ENCODE measurements at places on chromosomes 7 and 10. TPM values are rescaled to one million over a fixed set of nuclear protein-coding genes. Genes with fewer than 3 reads are reported as not detected.

DNA sequence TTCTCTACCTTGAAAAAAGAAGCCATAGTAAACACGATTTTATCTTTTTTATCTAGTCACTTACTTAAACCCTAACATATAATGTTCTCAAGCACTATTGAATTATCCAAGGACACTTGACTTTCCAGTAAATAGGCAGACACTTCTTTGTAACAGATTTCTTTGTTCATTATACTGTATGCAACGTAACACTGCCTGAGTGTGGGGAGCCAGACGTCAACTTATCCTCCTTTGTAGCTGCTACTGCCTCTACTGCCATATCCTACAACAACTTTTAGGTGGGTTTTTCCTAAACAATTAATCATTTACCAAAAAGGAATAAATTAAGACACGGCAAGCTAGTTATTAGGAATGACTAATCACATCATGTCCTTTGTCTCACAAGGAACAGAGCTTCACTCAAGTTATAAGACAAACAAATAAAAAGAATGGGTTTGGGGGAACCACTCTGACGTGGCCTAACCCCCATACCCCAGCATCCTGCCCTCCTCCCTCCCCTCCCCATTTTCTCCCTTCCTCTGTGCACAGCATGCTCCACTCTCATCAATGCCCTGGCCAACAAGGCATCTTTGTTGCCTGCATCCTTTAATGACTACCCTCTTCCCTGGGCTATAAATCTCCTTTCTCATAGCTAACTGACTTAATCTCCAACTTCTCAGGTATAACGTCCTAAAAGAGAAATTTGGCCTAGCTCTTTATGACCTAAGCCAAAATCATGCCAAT, 43.3 kb downstream of the DOCK4 start:
- no peak for DNase-seq

- DNase-seq, result no peak
Measured at GRCh38 chr10:49185213-49185612, 3.0 kb downstream of the TMEM273 start.

- DNase-seq, result no peak
Measured at GRCh38 chr10:133527771-133528271, 658 bp downstream of the CYP2E1 start.

DNA sequence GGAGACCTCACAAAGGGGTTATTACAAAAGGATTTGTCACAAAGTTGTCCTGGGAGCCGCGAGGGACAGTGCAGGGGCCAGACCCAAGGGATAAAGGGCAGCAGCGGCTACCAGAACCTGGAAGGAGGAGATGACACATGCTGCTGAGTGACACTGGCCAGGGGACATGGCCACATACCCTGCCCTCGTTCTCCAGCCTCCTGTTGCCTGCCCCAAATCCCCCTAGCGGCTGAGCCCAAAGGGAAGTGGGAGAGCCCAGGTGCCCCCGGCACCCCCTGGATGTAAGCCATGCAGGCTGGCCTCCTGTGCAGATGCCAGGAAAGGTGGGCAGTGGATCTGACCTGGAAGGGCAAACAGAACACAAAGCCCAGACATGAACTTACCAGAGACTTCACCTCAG, 42.7 kb downstream of the C10orf143 start:
- no peak for DNase-seq

- DNase-seq, result no peak
Measured at GRCh38 chr7:85462671-85463070, 275.8 kb upstream of the SEMA3D start.

- no peak for DNase-seq
Measured at GRCh38 chr7:1811850-1812508, 141.9 kb downstream of the ELFN1 start.

- DNase-seq, result no peak
Measured at GRCh38 chr10:63247771-63248170, 114.6 kb downstream of the NRBF2 start.

DNA sequence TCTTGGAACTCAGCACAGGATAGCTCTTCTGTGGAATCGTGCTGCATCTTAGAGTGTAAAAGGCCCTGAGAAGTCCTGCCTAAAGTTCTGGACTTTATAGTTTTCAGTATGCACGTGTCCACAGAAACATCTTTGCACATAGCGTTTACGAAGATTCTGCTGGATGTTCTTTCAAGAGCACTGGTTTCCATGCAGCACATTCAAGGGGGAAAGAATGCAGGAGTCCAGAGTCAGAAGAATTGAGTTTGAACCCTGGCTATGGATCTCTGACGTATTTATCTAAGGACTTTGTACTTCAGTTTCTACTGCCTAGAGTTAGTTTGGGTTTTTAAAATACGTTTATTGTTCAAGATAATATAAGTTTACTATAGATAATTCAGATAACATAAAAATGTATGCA, 282.8 kb upstream of the ZMIZ1 start:
- no peak for DNase-seq

- no peak for DNase-seq
Measured at GRCh38 chr10:58950618-58951017, 225.8 kb upstream of the PHYHIPL start.

GRCh38 chr7:112959276-112959675, 127.4 kb downstream of the GPR85 start:
- DNase-seq, result no peak

DNA sequence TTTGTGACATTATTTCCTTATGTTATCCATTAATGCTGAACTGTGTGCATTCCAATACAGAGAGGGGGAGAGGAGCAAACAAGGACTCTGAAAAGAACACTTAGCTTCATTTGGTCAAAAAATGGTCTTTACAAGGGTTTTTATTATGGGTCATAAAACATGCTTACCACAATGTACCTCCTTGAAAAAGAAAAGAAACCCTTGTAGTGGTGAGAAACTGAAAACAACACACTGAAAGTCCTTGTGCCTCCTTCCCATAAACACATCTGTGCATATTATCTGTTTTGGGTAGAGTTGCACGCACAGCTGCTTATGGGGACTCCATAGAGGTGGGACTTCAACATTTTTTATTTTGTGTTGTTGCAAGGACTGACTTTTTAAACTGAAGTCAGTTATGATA, 98.7 kb downstream of the CDK6 start:
- no peak for DNase-seq

DNA sequence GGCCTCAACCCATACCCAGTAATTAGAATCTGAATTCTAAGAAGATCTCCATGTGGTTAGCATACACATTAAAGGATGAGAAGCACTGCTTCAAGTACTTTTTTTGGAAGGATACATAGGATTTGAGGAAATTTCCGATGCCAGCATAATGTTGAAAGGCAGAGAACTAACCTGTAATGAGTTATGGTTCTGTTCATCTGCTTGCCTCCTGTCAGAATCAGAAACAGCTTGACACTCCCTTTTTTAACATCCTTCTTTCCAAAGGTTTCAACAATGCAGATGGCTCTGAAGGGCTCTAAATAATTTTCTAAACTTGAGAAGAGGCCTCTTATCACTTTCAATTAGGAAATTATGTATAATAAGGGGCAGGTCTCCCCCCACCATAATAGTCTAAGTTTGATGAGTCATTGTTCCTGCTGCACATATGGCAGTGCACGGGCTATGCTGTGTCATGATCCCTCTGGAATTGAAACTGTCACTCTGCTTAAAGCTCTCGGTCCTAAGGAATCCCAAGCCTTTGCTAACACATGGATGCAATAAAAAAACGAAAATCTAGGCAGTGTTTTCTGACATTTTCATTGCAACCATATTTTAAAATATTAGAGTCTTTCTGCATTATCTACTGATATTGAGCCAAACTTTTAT, 291.2 kb upstream of the FZD1 start:
- DNase-seq, result no peak

DNA sequence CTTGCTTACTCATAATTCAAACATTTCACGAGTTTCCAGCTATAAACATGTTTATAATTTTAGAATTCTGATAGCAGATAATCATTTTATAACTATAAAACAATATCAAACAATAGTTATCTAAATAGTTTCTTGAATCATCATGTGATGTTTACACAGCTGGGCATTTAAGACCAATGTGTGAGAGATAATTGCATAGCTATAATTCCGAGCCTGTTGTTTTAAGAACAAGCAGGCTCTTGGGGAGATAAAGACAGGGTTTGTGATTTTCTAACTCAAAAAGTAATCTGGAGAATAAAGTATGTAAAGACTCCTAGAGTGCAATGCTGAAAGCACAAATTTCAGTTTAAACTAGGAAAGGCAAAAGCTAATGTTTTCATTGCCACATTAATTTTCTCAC, 331.2 kb downstream of the LRRTM3 start:
- DNase-seq, result no peak

GRCh38 chr7:147509035-147509501, 1081.5 kb upstream of the C7orf33 start:
- DNase-seq, result no peak

GRCh38 chr7:158301207-158301606, 286.4 kb downstream of the PTPRN2 start:
- DNase-seq, result no peak

GRCh38 chr10:4939224-4940072, 23.8 kb upstream of the AKR1C1 start:
- DNase-seq, result no peak

GRCh38 chr10:115941361-115941771, 331.6 kb downstream of the GFRA1 start:
- DNase-seq, result no peak

DNA sequence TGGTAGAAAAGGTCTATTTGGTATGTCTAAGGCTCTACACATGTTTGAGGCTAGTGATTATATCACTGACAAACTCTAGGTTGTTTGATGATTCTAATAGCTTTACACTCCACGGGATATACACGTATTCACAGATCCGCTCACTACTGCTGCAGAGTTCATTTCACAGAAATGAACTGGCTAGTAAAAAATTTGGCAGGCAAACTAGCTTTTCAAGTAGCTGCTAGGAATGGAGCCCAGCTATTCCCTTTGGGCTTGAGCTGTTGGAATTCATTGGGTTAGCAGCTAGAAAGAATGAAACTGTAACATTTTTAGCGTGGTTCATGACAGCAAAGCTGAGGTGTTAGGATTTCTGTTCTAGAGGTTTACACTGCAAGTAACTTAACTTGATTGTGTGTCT, 37.6 kb downstream of the R3HCC1L start:
- no peak for DNase-seq

DNA sequence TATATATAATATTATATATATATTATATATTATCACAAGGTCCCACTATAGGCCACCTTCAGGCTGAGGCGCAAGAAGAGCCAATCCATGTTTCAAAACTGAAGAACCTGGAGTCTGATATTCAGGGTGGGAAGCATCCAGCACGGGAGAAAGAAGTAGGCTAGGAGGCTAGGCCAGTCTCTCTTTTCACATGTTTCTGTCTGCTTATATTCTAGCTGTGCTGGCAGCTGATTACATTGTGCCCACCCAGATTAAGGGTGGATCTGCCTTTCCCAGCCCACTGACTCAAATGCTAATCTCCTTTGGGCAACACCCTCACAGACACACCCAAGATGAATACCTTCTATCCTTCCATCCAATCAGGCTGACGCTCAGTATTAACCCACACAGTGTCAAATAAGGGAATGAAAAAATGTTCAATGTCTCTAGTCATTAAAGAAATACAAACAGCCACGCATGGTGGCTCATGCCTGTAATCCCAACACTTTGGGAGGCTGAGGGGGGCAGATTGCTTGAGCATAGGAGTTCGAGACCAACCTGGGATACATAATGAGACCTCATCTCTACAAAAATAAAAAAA, 135.4 kb upstream of the PCBD1 start:
- DNase-seq, result no peak

GRCh38 chr7:141377906-141378305, 173.3 kb upstream of the AGK start:
- no peak for DNase-seq

GRCh38 chr10:132906836-132907235, 35.5 kb downstream of the CFAP46 start:
- DNase-seq, result no peak

DNA sequence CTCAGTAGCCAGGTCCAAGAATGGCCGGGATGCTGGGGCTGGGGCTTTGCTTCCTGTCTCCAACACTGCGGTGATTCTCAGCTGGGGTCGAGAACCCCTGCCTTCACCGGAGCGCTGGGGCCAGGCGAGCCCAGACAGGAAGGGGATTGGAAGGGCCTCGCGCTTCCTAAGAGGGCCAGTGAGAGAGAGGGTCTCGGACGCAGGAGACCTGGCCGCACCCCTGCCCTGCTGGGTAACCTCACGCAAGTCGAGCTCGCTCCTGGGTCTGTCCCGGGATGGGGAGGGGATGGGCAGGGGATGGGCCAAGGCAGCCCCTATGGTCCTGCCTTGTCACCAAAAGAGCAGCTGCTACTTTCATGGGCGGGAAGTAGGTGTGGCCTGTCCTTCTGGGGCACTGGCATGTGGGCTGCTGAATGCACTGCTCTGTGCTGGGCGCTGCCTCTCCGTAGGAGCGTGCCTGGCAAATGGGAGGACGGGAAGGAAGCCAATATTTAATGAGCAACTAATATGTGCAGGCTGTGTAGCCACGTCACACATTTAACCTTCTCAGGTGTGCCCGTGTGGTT, 20.0 kb downstream of the KCNK18 start:
- no peak for DNase-seq

DNA sequence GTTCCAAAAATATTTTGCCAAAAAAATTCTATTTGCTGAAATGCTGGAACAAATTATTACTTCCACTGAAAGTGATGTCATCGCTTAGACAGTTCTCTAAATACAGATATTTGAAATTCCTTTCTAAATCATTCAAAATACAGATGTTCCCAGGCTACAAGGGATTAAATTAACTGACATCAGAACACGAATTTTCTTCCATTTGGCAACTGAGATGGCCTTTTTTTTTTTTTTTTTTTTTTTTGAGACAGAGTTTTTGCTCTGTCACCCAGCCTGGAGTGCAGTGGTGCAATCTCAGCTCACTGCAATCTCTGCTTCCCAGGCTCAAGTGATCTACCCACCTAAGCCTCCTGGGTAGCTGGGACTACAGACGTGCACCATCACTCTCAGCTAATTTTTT, 57.0 kb downstream of the P4HA1 start:
- no peak for DNase-seq

DNA sequence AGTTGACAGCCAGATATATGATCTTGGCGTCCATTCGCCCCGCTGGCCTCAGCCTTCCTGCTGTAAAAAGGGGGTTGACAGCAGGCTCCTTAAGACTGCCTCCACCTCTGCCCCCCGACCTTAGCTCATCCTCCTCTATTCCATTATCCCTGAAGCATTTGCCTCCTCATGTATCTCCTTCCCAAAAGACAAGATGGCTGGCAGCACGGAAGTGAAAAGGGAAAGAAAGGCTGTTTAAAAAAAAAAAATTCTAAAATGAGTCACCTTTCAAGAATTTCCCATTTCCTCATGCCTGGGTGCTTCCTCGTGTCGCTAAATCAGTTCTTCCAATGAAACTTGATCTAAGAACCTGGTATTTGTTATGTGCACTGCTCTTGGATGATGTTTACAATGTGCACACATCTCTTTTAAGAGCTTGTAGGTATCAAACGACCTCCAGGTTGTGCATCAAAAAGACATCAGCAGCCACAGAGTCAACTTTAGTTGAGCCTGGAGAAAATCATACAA, 1.7 kb downstream of the SCRN1 start:
- DNase-seq, result no peak

Gene THNSL1
- 4.0 TPM for total RNA-seq

Gene BAMBI
- 1.1 TPM for total RNA-seq

Gene UNCX
- total RNA-seq, result not detected

Gene VSTM2A
- total RNA-seq, result not detected

Gene ZCCHC24
- total RNA-seq, result 0.26 TPM

Gene LIPA
- total RNA-seq, result 13.2 TPM

Gene VSIR
- total RNA-seq, result 240 TPM

Gene HSPA14
- total RNA-seq, result 53.9 TPM

Gene ANKRD7
- total RNA-seq, result 0.34 TPM

Gene ACTR3C
- total RNA-seq, result 5.5 TPM

Gene CRYGN
- total RNA-seq, result not detected

Gene TRIM50
- total RNA-seq, result not detected

Data from activated T-cell treated with anti-CD3 and anti-CD28 coated beads, Interleukin-2, amount 50 U/mL, for 4 hours (primary cell).